Peyer's patch (tissue), 4 donors: ENCODE measurements at places on chromosomes 2 and 18. TPM values are rescaled to one million over a fixed set of nuclear protein-coding genes. Genes with fewer than 3 reads are reported as not detected.

DNA sequence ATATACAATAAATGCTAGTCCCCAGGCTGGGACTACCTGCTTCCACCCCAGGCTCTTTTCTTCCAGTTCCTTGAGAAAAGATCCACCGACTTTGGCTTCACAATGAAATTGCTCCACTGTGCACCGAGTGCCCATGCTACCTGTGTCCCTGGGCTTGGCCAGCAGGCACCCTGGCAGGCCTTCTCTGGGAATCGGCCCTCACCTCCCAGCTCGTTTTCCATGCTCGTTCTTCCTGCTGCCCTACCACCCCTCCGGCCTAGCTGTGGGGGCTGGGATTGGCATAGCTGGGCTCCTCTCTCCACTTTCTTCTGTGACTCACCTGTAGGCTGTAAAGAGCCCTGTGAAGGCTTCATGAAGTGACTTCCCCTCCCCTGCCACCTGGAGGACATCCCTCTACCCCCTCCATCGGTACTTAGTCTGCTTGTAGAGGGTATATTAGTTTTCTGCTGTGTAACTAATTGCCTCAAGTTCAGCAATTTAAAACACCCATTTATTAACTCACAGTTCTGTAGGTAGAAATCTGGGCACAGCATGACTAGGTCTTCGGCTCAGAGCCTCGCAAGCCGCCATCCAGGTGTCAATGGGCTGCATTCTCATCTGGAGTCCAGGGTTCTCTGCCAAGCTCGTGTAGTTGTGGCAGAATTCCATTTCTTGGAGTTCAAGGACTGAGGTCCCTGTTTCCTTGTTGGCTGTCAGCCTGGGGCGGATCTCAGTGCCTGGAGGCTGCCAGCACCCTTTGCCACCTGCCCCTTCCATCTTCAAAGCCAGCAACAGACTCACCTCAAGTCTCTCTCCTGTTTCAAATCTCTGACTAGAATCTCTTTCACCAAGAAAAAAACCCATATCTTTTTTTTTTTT, 57.6 kb downstream of the DPYSL5 start:
- no peak overlapping the region for H3K4me3 ChIP-seq
- DNase-seq = no peak
- no peaks in the 10 kb centered on the region for H3K27me3 ChIP-seq
- no peak overlapping the region for H3K27ac ChIP-seq

CIB4 gene
- not detected for total RNA-seq

ANKRD29 gene
- 6.6 TPM for total RNA-seq

CDKL4 gene
- total RNA-seq = 4.1 TPM

DNA sequence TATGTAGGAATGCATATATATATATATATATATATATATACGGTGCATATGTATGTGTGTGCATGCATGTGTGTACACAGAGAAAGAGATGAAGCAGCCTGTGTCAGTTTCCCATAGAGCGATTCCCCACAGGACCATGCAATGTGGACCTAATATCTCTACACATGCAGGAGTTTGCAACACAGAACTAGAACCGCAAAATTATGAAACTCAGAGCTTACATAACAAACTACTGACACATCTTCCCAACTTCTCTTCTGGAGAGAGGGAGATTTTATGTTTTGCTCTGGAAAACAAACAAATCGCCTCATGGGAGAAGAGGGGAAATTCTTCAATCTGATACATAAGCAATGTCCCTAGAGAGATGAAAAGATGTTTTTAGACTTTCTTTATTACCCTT, 377.2 kb downstream of the LRATD1 start:
- no peaks in the 10 kb centered on the region for H3K36me3 ChIP-seq
- no peak overlapping the region for H3K27ac ChIP-seq
- no peak overlapping the region for H3K4me3 ChIP-seq
- no peaks in the 10 kb centered on the region for H3K4me1 ChIP-seq
- DNase-seq = no peak
- H3K27me3 ChIP-seq = no peaks in the 10 kb centered on the region

DNA sequence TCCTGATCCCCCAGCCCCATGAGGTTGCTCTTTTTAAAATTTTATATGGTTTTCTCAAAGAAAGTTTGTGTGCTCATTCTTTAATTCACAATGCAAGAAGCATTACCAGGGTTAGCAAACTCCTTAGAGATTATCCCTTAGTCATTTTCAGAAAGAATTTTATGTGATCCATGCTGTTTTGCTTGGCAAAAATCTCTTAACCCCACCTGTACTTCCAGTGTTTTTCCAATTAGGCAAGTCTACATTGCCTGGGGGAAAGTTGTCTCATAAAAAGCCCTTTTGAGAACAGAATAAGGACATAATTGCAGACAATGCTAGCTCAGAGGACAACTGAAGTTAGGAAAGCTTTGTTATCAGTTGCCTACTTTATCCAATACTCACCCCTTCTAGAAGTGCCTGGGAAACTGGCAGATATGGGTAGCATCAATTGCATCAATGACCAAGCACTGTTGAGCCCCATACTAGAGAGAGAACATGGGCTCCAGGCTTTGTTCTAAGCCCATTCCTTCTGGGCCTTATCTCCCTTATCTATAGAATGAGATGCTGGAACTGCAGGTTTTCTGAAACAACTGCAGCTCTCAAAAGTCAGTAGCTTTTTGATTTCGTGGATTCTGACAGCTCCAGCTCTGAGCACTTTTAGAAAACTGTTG, 265.9 kb upstream of the SPHKAP start:
- DNase-seq = no peak
- no peaks in the 10 kb centered on the region for H3K36me3 ChIP-seq
- H3K27ac ChIP-seq = no peak overlapping the region

DNA sequence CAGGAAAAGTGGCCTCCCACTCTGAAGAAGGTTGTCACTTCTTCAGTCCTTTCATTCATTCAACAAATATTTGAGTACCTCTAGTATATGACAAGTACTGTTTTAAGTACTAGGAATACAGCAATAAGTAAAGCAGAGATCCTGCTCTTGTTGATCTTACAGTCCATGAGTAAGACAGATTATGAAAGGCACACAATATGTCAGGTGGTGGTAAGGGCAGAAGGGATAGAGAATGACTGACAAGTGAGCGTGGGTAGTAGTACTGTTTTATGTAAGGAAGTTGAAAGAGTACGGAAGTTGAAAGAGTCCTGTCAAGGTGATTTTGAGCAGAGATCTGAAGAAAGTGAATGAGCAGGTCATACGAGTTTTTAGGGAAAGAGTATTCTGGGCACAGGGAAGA, 111.3 kb downstream of the GALNT1 start:
- DNase-seq = no peak
- H3K36me3 ChIP-seq = no peaks in the 10 kb centered on the region
- H3K4me3 ChIP-seq = no peak overlapping the region
- no peaks in the 10 kb centered on the region for H3K4me1 ChIP-seq
- no peaks in the 10 kb centered on the region for H3K27me3 ChIP-seq
- no peak overlapping the region for H3K27ac ChIP-seq
